ENCODE measurements at places on chromosomes 4 and X.

DNA sequence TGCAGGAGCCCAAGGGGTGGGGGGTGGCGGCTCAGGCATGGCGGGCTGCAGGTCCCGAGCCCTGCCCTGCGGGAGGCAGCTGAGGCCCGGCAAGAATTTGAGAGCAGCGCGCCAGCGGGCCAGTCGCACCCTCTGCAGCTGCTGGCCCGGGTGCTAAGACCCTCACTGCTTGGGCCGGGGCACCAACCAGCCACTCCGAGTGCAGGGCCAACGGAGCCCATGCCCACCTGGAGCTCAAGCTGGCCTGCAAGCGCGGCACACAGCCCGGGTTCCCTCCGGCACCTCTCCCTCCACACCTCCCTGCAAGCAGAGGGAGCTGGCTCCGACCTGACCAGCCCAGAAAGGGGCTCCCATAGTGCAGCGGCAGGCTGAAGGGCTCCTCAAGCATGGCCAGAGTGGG is 758.2 kb upstream of the INTU start:
- no peak for DNase-seq

- no peak for DNase-seq
These were observed 125.0 kb downstream of the AKAP4 start for GRCh38 chrX:50075630-50076339.

GRCh38 chr4:35771571-35771970 is 472.7 kb downstream of the ARAP2 start:
- no peak for DNase-seq

DNA sequence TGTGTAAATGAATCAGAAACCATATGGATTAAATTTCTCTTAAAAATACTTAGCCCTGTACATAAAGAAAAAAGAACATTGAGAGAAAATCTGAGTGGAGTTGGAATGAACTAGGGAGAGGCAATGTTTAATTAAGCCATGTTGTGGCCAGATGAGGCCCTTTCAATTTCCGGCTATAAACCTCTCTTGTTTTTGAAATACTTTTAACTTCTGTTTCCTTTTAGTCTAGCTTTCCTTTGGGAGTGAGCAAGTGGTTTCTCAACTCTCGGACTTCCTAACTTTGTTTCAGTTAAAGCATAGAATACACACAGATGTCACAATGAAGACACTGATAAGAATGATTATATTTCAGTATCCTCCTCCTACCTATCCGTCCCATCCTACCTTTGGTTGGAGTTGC is 197.2 kb downstream of the ARHGAP24 start:
- DNase-seq = no peak

- no peak for DNase-seq
These were observed 16.5 kb downstream of the ARHGEF6 start for GRCh38 chrX:136764206-136764605.

DNA sequence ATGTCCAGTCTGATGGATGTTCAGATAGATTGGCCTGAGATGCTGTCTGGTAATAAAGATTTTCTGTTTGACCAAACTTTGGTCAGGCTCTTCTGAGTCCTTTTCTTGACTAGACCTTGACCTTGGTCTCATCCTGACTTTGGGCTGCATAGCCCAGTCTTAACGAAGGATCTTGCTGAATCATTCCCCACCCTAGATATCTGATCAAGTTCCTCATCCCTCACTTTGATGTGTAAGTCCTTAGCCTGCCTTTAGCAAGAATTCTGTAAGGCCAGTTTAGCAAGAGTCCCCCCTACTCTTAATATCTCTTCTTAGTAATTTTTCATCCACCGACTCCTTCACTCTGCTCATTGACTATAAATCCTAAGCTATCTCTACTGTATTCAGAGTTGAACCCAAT is 244.4 kb upstream of the JADE1 start:
- no peak for DNase-seq
